ENCODE measurements at places on chromosomes 6 and 20.

GRCh38 chr20:58953050-58953449 lies 28.0 kb upstream of the NELFCD start:
- DNase-seq: no peak

GRCh38 chr6:168542301-168542700 lies 101.3 kb downstream of the SMOC2 start:
- no peak for DNase-seq

- no peak for DNase-seq
Measured at GRCh38 chr6:13331516-13332348, 3.4 kb upstream of the TBC1D7 start.

GRCh38 chr6:116217069-116217468 lies 36.8 kb downstream of the TSPYL4 start:
- no peak for DNase-seq

- no peak for DNase-seq
Measured at GRCh38 chr6:153424719-153425400, 293.8 kb upstream of the RGS17 start.

DNA sequence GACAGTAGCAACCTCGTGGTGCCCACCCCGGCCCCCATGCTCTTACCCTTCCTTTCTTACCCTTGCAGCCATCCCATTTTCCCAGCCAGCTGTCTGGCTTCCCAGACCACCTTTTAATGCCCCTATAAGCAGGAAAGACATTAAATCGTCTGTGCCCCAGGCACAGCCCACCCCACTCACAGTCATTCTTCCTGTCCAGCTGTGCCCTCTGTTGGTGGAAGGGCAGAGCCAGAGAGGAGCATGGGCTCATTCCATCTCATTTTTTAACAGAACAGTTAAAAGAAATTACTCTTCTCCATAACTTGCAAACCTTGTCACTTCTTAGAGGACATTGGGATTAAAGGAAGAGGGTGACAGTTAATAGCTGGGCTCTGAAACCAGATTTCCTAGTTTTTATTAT lies 240.5 kb downstream of the NRN1 start:
- no peak for DNase-seq

DNA sequence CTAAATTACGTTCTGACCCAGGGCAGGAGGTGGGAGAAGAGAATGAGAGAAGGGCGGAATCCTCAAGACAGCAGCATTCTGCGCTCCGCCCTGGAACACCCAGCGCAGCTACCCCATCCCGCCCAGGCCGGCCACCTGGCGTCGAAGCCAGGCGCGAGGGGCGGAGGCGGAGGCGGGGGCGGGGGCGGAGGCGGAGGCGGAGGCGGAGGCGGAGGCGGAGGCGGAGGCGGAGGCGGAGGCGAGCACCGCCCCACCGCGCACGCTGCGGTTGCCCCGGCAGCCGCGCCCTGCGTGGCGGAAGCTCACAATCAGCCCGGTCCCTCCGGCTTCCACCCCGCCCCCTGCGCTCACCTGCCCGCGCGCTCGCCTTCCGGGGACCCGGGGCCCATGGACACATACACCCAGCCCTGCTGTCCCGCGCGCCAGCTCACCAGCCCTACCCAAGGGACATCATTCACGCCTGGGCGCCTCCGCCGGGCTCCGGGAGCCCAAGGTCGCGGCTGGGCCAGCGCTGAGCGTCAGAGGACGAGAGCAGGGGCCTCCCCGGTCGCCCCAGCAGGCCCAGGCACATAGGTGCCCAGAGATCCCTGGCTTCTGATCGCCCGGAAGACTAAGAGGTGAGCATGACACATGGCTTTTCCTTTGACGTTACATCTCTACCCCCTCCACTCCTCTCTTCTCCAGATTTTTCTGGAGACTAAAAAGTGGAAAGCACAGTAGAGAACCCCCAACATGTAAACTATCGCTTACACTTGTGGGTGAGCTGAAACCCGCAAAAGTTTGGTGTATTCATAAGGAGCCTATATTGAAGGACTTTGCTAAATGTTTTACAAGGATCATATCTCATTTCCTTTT lies at the start of gene ANKEF1:
Gene ANKEF1 (plus strand): TSS at position 271 of the 855 bp plus-strand sequence. CDS start 3,315 bp downstream, outside the sequence.
- DNase-seq: peak; percentile 81

DNA sequence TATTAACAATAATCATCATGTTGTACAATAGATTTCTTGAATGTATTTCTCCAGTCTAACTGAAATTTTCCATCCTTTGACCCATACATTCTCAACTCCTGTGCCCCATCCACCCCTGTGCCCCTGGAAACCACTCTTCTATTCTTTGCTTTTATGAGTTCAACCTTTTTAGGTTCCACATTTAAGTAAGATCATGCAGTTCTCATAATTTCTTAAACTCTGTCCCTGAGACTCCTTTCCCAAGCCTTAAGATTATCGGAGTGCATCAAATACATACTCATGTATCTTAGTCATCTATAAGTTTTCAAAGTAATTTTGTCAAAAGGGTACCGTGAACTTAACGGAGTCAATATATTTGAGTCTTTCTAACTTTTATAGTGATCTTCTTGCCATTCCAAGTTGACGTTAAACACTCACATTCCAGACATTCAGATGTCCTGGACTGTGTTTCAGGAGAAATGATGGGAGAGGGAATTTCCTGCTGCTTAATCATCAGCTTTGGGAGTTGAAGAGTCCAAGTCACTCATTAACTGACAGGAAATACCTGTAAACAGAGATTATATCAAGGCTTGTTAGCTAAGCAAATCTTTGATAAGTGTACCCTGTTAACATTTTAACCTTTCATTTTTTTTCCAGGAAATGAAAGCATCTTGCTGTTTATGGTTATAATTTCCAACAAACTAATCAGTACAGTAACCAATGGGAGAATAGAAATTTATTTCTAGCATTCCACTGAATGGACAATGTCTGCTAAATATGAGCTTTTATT lies 73.3 kb downstream of the ADGRG6 start:
- DNase-seq: no peak

- no peak for DNase-seq
Measured at GRCh38 chr6:53090576-53090975, 25.4 kb downstream of the FBXO9 start.

GRCh38 chr6:149935668-149936067 lies 6.1 kb upstream of the ULBP2 start:
- DNase-seq: no peak

Data from CD4-positive, alpha-beta T cell treated with Interferon gamma for 1 hour (primary cell).